ENCODE measurements at places on chromosomes 16 and 17.

GRCh38 chr17:76547183-76547641 is 7.4 kb downstream of the PRCD start:
- DNase-seq: peak; percentile 66

DNA sequence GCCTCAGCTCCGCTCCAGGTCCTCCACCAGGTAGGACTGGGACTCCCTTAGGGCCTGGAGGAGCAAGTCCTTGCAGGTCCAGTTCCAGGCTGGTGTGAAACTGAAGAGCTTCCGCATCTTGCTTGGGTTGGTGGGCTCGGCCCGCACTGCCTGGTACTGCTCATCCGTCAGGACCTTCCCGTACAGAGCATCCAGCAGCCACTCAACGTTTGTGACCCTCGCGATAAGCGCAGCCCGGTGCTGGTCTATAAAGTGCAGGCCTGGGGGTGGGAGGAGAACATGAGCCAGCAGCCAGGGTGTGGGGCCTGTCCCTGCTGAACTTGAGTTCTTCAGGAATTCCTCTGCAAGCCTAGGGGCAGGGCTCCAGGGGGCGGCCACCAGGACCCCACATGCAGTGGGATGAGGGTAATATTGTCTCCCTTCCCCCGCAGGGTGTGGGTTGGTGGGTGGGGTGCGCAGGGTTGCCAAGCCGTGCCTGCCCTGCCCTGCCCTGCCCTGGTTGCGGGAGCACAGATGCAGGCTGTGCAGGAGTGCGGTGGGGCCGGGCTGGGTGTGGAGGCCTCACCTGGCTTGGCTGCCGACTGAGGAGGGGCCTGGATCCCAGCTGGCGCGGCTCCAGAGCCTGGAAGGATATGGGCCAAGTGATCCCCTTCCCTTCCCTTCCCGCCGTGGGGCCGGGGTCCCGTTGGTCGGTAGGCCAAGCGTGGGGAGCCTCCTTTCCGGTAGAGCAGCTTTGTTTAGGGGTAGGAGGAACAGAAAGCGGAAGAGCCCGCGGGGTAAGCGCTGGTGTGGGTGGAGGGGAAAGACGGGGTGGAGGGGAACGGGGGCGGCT is 762 bp downstream of the PYCARD start:
- DNase-seq: no peak

- DNase-seq: no peak
Measured at GRCh38 chr17:39759204-39759603, 21.5 kb downstream of the GRB7 start.

DNA sequence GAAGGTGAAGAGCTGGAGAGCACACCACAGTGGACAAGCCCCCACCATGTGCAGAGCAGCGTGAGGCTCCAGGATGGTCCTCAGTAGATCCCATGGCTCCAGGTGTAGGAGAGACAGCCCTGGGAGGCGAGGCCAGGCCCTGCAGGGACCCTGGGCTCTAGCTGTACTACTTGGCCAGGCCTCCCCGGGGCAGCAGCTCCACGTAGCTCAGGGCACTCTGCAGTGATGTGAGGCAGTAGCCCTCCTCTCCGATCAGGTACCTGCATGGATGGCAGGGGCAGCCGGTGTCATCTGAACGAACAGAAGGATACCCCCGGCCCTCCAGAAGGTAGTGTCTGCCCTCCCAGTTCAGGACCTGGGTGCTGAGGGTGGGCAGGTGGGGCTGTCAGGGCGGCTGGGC is 6.2 kb upstream of the SPATA2L start:
- no peak for DNase-seq

DNA sequence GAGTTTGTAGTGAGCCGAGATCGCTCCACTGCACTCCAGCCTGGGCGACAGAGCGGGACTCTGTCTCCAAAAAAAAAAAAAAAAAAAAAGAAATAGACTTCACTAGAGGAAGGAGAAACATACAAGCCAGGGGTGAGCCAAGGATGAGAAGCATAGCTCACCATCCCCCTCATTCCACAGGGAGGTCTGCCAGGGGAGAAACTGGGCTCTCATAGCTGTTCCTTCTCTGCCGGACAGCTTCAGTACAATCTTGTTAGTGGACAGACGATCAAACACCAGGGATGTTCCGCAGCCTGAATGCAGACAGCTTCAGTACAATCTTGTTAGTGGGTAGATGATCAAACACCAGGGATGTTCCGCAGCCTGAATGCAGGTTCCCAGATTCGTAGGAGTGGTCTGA is 509.6 kb downstream of the CDH13 start:
- DNase-seq: no peak

- DNase-seq: no peak
Measured at GRCh38 chr16:1343428-1344242, 8.0 kb downstream of the TSR3 start.

GRCh38 chr16:87016046-87017035 is 300.9 kb downstream of the C16orf95 start:
- no peak for DNase-seq

GRCh38 chr17:44830359-44831288 is 537 bp upstream of the GJC1 start:
- DNase-seq: peak; percentile 41

DNA sequence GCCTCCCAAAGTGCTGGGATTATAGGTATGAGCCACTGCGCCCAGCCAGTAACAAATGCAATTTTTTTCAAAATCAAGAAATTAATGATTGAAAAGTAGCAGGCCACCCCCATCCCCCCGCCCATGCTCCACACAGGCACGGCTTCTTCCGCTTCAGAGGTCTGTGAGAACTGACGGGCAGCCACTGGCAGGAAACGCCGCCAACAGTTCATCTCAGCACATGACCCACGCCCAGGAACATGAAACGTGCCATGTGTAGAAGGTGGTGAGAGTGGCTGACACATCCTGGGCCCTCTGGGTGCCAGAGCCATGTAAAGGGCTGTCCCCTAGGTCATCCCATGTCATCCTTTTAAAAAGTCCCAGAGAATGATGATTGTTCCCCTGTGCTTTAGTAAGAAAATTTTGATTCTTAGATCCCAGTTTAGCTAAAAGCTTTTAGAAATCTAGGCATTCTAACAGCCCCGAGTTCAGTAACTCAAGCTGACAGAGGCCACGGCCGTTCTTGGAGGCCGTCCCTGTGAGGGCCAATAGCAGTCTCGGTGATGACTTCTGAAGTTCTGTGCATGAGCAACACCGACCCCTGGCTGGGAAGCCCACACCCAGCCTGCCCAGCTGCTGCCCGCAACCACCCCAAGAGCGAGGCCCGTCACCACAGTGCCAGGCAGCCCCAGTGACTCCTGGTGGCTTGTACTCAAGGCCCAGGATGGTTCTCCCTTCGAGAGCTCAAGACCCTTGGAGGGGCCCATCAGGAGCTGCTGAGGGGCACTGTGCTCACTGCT is 52.1 kb downstream of the KLHDC4 start:
- DNase-seq: no peak

- no peak for DNase-seq
Measured at GRCh38 chr17:77750427-77751043, 208.0 kb upstream of the TNRC6C start.

DNA sequence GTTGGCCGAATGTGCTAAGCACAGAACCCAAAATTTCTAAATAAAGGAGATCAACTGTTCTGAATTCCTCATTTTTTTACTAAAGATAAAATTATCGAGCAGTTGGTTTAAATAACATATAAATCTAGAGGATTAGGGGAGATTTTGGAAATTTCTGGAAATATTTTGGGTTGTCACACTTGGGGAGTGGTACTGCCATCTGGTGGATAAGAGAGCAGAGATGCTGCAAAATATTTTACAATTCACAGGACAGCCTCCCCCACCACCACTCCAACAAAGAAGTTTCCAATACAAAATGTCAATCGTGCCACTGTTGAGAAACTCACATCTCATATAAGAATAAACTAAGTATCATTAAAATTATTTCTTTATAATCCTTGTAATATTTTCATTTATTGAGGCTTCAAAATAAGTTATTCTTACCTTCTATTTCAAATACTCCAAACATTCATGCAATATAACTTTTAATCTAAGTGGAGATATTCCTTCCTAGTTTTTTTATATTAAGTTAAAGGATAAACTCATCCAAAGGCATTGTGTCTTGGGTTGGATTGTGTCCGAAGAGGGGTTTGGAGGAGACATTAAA is 17.0 kb upstream of the ABCA8 start:
- no peak for DNase-seq

DNA sequence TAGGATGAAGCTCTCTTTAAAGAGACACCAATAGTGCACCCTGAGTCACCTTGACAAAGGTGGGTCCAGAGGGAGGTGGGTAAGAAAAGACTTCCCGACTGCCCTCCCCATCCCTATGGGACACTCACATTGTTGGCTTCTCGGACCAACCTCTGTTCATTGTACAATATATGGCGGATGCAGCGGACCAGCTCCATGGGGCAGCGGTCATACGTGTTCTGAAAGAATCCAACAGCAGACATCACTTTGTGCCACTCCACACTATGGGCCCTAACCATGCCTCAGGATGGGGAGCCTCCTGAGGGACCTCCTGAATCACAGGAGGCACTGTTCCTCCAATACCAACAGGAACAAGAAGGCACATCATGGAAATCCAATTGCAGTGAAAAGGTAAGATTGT is 30.4 kb upstream of the GHDC start:
- DNase-seq: no peak

DNA sequence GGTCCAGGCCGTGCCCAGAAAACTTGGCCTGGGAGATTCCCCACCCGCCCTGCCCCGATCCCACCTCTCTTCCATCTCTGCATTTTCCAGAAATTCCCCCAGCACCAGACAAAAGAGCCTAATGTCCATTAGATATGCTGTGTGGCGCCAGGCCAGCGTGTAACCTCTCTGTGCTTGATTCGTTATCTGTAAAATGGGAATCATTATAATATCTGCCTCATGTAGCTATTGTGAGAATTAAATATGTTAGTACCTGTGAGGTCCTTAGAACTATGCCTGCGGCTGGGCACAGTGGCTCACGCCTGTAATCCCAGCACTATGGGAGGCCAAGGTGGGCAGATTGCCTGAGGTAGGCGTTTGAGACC is 33.6 kb upstream of the IL21R start:
- DNase-seq: no peak

- DNase-seq: no peak
Measured at GRCh38 chr16:76370344-76370743, 93.1 kb downstream of the CNTNAP4 start.

GRCh38 chr16:18788828-18789514 is 1.2 kb downstream of the RPS15A start:
- DNase-seq: no peak

DNA sequence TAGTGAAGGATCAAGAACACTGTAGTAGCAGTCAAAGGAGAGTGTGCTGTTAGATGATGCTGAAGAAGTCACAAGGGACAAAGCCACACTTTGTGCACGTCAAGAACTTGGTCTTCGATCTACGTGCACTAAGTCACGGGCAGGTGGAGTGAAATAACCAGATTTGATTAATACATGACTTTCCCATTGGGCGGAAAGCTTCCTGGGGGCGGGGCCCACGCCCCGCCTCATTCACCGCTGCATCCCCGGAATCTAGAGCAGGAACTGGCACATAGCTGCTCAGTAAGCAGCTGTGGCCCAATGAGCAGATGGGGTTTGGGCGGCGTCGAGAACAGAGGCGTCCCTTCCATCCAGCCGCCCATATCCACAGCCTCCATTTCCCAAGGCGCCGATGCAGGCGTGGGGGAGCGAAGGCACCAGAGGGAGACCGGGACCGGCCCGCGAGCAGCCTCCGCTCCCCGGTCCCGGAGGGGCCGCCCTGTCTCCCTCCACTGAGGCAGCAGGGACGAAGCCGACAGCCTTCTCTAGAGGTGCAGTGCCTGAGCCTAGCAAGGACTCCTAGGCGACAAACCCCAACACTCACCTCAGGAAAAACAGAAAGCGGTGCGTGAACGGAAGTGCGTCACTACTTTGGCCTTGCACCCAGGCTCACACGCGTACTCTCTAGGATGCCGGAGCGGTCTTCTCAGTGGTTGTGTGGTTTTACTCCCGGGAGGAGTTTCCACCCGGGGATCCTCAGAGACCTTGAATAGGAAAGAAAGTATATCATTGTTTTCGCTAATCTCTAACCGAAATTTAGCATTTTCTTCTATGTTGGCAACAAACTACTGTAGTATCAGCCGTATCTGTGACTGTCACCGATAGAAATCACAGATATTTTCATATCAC is 4.9 kb downstream of the ZNF19 start:
- peak; percentile 94 for DNase-seq

DNA sequence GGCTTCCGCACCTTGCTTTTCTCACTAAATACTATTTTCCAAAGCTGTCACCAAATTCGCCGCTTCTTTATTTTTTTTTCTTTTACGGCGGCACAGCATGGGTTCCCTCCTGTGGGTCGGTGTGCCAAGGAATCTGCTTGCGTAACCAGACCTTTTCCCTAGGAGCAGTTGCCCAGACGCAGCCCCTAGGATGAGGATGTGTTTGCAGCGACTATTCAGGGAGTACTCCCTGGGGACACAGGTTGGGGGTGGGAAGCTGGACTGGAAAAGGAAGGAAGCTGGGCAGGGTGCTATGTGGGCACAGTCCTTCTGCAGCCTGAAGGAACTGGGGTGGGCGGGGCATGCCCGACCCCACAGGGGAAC is 49.0 kb upstream of the ZCCHC14 start:
- peak; percentile 13 for DNase-seq

DNA sequence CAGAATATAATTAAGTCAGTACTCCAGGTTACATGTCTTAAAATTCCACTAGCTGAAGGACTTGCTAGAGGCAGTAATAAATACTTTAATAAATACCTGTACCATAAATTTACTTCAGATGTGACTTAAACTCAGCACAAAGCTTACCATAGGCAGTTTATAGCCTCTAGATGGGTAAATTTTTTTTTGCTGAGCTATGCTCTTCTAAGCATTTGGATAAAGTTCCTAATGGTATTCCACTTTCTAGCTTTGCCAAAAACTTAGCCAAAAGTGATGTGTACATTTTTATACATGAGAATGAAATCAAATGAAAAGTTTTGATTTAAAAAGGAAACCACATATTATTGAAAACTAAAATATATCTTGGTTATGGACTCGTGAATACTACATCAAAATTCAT is 63.7 kb upstream of the DHX40 start:
- no peak for DNase-seq

DNA sequence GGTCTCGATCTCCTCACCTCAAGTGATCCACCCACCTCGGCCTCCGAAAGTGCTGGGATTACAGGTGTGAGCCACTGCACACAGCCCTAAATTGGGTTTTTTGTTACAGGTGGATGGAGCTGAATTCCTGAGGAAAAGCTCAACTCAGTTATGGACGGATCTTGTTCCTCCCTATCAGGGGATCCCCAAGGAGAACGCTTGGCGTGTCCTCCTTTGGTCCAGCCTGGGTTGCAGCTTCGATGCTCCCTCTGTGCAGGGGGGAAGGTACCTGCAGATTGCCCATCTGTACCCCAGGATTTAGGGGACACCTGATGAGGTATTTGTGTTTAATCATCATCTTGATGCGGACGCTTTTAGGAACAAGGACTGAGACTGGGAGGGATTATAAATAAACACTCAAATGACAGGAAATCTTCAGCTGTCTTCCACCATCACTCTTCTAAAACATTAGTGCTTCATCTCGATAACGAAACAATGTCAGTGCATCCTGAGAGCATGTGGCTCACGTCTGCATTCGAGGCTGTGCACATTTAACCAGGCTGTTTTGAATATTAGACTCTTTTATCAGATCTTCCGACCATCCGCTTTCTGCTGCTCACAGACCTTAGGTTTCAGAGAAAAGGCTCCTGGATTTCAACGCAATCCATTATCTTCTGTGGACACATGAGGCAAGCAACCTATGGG is 18.2 kb upstream of the MEIOB start:
- DNase-seq: no peak

Data from amniotic epithelial cell (primary cell).